H9 (cell line): ENCODE measurements at places on chromosomes 16 and 17.

DNA sequence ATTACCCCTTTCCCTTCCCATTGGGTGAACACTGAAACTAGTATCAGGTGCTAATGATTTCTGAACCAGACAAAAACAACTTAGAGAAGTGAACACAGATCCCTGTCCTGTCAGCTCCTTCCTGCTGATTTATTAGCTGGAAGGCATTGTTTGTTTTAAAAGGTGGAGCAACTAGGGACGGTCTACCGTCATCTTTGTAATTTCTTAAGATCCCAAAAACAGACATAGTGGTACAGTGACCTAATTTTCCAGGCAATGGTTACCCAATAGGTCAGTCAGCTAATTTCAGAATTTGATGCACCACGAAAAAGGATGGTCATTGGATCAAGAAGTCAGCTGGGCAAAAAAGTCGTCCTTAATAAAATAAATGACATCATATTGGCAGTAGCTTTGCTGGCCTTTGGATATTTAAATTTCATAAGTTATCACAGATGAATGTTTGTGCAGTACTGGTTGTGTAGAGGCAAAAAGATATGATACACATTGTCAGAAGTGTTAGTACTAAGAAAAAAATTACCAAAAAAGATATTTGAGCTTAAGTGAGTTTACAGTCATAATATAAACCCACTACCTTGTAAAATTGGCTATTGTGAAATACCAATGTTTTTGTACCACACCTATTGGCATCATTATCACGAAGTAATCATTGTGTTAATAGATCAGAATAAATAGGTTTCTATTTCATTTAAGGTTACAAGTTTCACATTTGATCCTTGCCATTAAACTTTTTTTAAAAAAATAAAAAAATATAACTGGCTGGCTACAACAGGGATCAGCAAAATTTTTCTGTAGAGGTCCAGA is 27.2 kb upstream of the KCNJ16 start:
- H3K27ac ChIP-seq: no peak overlapping the region
- no peaks in the 10 kb centered on the region for H3K4me1 ChIP-seq
- H3K4me3 ChIP-seq: no peak overlapping the region
- no peaks in the 10 kb centered on the region for H3K27me3 ChIP-seq

GRCh38 chr16:85587762-85588556 is 25.2 kb upstream of the GSE1 start:
- no peak overlapping the region for H3K27ac ChIP-seq
- H3K4me1 ChIP-seq: peaks cover 12% of the 10 kb centered on the region; the same call in 1 of the 2 replicates
- no peak for DNase-seq
- H3K4me3 ChIP-seq: no peak overlapping the region; the same call in 2 of the 3 replicates
- H3K36me3 ChIP-seq: no peaks in the 10 kb centered on the region

- H3K36me3 ChIP-seq: peaks cover 46% of the 10 kb centered on the region
- H3K27me3 ChIP-seq: no peaks in the 10 kb centered on the region
- no peak overlapping the region for H3K27ac ChIP-seq
- peak; percentile 64 for DNase-seq
Measured at GRCh38 chr17:42118545-42118944, 2.6 kb downstream of the KAT2A start.

GRCh38 chr17:19867329-19868078 is at the start of gene ULK2:
TSS of gene ULK2 (minus strand) at chr17:19867936. CDS start at chr17:19867417, 519 bp downstream.
- H3K27ac ChIP-seq: no peak within 1 kb of the TSS
- no peaks in the 10 kb centered on the region; the same call in 1 of the 2 replicates for H3K4me1 ChIP-seq
- H3K36me3 ChIP-seq: no peaks in the 10 kb centered on the region; the same call in 2 of the 3 replicates

- no peaks in the 10 kb centered on the region for H3K4me1 ChIP-seq
- H3K36me3 ChIP-seq: peaks cover 9% of the 10 kb centered on the region; the same call in 1 of the 2 replicates
- no peak for DNase-seq
- H3K4me3 ChIP-seq: no peak overlapping the region
- no peak overlapping the region for H3K27ac ChIP-seq
- no peaks in the 10 kb centered on the region for H3K27me3 ChIP-seq
Measured at GRCh38 chr16:22071331-22071910, 20.9 kb upstream of the VWA3A start.

GRCh38 chr17:65078441-65079160 is 22.1 kb upstream of the GNA13 start:
- H3K27ac ChIP-seq: no peak overlapping the region
- H3K27me3 ChIP-seq: no peaks in the 10 kb centered on the region
- no peaks in the 10 kb centered on the region; the same call in 1 of the 2 replicates for H3K4me1 ChIP-seq
- no peak overlapping the region for H3K4me3 ChIP-seq

DNA sequence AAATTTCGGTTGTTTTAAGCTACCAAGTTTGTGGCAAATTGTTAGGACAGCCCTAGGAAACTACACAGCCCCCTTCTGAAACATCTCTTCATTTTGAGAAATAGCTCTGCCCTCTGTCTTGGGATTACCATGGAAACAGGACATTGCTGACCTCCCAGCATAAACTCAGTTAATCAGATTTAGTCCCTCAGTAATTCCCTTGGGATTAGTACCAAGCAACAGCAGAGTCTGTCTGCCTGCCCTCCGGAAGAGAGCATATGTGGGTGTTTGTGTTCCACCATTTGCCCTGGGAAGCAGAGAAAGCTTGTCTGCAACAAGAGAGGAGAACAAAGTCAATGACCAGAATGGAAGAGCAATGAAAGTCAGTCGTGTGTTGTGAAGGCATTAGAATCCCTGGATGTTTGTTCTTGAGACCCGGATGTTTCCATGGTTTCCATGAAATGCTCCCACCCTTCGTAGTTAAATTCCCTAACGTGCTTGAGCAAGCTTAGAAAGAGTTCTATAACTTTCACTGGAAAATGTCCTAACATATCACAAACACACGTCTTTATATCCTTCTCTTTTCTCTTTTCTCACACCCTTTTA is 26.2 kb downstream of the NUDT7 start:
- DNase-seq: no peak
- no peak overlapping the region for H3K4me3 ChIP-seq

GRCh38 chr16:67697422-67698185 is 21.5 kb downstream of the GFOD2 start:
- DNase-seq: no peak
- H3K27me3 ChIP-seq: no peaks in the 10 kb centered on the region
- H3K4me1 ChIP-seq: no peaks in the 10 kb centered on the region
- H3K27ac ChIP-seq: no peak overlapping the region

DNA sequence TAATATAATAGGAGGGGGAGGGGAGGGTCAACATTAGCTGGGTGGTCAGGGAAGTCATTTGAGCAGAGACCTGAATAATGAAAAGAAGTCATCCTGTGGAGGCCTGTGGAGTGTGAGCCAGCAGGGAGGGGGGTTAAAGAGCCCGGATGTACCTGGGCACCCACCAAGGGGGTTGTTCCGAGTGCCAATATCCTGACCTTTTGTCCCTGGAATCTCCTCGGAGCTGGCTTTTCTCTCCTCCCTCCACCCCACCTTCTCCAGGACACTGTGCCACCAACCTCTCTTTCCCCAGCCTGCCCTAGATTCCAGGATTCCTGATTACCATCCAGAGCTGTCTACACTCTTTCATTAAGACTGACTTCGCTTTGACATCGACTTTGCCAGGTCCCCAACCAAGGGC is 6.2 kb downstream of the SHBG start:
- H3K36me3 ChIP-seq: no peaks in the 10 kb centered on the region
- no peak overlapping the region for H3K27ac ChIP-seq
- H3K4me1 ChIP-seq: peaks cover 2% of the 10 kb centered on the region; the same call in 1 of the 2 replicates
- H3K27me3 ChIP-seq: no peaks in the 10 kb centered on the region
- no peak overlapping the region for H3K4me3 ChIP-seq

DNA sequence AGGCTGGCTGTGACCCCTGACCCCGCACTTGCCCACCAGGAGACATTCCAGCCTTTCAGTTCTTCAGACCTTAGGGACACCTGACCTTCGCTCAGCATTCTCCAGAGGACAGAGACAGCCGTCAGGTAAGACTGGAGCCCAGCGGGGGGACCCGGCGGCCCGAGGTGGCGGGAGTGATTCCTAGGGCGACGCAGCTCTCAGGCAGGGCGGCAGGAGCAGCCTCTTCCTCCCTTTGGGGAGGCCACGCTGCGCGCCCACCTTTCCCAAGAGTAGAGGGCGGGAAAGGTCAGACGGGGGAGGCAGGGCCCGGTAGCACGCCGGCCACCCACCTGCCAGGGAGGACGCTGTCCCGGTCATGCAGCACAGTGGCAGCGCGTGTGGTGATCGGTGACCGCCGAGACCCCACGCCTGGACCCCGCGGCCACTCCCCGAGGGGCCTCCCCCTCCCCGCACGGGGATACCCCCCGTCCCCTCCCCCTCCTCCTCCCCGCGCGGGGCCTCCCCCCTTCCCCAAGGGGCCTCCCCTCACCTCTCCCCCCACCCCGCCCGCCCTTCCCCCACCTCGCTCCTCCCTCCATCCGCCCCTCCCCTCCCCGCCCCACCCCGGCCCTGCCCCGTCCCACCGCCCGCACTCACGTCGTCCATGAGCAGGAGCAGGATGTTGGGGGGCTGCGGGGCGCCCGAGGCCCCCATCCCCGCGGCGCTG is 472 bp downstream of the GALNS start:
- peaks cover 42% of the 10 kb centered on the region for H3K36me3 ChIP-seq
- no peak overlapping the region for H3K27ac ChIP-seq
- no peaks in the 10 kb centered on the region for H3K27me3 ChIP-seq
- peak overlapping the region; percentile 85 for H3K4me3 ChIP-seq

GRCh38 chr16:74611721-74612120 is 4.8 kb upstream of the GLG1 start:
- no peak overlapping the region for H3K27ac ChIP-seq
- H3K27me3 ChIP-seq: no peaks in the 10 kb centered on the region
- H3K36me3 ChIP-seq: peaks cover 8% of the 10 kb centered on the region
- no peak for DNase-seq

- H3K27me3 ChIP-seq: no peaks in the 10 kb centered on the region
- no peak overlapping the region; the same call in 2 of the 3 replicates for H3K4me3 ChIP-seq
- no peaks in the 10 kb centered on the region for H3K4me1 ChIP-seq
- DNase-seq: no peak
- H3K36me3 ChIP-seq: no peaks in the 10 kb centered on the region
Measured at GRCh38 chr17:68238871-68239253, 9.0 kb upstream of the AMZ2 start.

- H3K27me3 ChIP-seq: no peaks in the 10 kb centered on the region; the same call in 1 of the 2 replicates
- no peak for DNase-seq
- no peak overlapping the region for H3K4me3 ChIP-seq
- no peaks in the 10 kb centered on the region for H3K4me1 ChIP-seq
- H3K36me3 ChIP-seq: no peaks in the 10 kb centered on the region
Measured at GRCh38 chr16:87046235-87046634, 271.0 kb downstream of the C16orf95 start.

DNA sequence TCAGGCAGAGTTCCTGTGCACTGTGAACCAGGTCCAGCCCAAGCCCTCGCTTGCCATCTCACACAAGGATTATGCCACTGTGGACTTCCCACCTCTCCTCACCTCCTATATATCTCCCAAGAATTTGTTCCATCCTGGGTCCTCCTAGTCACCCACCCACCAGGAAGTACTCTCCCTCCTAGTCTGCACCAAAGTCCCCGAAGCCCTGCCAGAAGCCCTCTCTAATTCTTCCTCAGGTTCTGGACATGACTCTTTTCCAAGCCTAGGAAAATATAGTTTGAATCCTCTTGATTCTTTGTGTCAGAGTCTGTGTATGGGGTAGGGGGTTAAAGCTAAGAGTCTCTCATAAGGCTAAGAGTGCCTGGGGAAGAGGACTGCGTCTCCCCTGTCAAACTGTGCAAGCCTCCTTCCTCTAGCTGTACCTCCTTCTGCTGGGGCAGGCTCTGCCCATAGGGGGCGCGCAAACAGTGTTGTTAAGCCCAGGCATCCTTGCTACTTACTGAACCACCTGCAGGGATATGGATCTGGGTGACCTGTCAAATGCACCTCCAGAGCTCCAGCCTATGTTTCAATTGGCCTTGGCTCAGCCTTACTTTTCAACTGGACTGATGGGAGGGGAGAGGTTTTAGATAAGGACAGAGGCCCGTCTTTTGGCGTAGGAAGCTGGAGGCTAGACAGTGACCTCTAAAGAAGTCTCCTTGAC is 16.6 kb upstream of the DLX4 start:
- H3K27ac ChIP-seq: no peak overlapping the region
- peak; percentile 93 for DNase-seq
- no peaks in the 10 kb centered on the region; the same call in 1 of the 2 replicates for H3K27me3 ChIP-seq
- H3K4me1 ChIP-seq: no peaks in the 10 kb centered on the region
- H3K36me3 ChIP-seq: no peaks in the 10 kb centered on the region
- H3K4me3 ChIP-seq: no peak overlapping the region

DNA sequence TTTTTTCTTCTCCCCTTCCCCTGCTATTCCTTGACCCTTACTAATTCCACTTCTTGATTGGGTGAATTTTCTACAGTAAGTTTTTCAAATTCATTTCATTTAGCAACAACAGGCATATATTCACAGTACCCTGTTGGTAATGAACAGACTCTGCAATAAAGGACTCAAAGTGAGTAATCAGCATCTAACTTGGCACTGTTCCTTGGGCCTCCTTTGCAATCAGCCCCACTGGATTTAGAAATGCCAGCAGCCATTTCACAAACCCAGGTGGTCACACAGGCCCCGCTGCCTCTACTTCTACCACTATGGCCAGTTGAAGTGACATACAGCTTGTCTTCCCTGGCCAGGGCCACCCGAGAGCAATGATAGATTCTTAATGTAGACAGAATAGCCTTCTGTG is 113.8 kb downstream of the CYB561 start:
- H3K4me1 ChIP-seq: no peaks in the 10 kb centered on the region
- no peak overlapping the region for H3K27ac ChIP-seq
- H3K4me3 ChIP-seq: no peak overlapping the region
- H3K36me3 ChIP-seq: no peaks in the 10 kb centered on the region
